Astrocyte of the spinal cord (primary cell): ENCODE measurements at places on chromosomes 1 and 21.

DNA sequence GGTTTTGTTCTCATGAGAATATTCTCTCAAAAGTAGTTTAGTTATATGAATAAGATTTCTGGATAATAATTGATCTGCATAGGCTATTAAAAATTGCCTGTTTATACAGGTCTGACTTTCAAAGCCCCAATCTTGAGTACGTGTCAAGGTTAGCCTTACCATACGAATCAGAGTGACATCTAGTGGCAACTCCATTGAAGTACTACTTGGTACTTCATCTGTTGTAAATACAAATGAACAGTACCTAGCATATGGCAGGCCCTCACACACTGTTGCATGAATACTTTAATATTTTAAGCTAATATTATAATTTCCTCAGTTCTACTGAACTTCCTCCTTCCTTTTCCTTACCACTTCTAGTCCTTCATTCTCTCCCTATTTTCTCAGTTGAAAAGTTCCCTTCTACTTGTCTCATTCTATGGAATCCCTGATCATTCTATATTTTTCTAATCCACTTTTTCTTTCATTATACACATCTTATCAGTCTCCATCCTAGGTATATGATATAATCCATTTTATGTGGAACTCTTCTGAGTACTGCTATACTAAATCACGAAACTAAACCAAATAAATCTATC is 101.2 kb downstream of the AKT3 start:
- DNase-seq = peak; percentile 84

DNA sequence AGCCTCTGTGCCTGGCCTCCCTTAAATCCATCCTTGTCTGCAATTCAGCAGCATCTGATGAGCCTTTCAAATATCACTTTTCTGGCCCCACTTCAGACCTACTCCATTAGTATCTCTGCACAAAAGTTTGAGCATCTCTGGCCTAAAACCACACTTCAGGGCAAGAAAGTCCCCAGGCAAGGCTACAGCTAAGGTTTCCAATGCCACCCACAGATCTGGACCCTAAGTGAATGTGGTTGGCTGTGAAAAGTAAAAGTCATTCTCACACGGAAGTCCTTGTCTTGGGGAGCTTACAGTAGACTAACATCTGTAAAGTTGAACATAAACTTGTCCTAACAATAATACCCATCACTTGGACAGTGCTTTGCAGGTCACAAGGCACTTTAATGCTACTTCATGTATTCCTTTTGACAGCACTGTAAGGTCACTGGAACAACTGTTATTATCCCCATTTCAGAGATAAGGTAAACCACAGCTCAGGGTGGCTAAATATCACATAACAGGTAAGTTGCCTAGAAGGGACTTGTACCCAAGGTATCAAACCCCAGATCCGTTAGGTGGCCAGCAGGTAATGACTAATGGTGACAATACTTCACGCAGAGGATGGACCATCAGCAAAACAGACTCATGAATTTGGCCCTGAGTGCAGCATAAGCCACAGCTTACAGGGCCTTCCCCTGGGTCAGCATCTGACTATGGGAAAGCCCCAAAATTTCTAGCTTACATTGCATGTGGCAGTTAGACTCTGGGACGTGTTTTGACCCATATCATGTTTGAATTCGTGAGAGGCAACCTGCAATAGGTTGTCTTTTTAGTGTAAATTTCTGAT is 356.0 kb downstream of the HHAT start:
- DNase-seq = no peak

- DNase-seq = peak; percentile 72
Measured at GRCh38 chr21:17921579-17922530, 102.7 kb upstream of the C21orf91 start.

- no peak for DNase-seq
Measured at GRCh38 chr1:10710489-10710888, 86.0 kb downstream of the CASZ1 start.

DNA sequence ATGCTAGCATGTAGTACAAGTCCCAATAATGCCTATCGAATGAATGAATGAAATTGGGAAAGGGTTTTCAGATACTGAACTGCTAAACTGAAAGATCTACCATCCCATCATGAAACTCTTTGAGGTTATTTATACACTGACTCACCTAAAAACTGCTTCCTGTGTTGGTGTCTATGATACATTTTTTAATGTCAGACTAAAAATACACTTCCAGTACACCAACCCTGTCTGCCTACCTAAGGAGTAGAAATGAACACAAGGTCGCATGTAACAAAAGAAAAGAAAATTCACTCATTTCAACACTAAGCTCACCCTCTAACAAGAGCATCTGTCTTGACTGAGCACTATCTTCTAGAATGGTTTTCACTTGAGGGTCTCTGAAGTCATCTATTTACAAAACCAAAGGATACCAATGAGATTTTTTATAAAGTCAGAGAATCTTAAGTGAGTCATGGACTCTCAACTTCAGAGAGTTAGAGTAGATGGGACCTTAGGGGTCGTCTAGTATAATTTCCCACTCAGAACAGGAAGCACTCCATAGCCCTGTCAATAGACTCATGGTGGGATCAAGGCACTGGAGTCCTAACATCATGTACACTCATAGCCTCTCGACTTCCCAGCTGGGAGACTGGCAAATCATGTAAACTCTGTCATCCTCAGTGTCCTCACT is 53.4 kb downstream of the WLS start:
- DNase-seq = peak; percentile 80

- DNase-seq = no peak
Measured at GRCh38 chr1:157849229-157849875, 7.7 kb upstream of the CD5L start.

- DNase-seq = no peak
Measured at GRCh38 chr1:47713333-47713953, 275.6 kb downstream of the FOXD2 start.

DNA sequence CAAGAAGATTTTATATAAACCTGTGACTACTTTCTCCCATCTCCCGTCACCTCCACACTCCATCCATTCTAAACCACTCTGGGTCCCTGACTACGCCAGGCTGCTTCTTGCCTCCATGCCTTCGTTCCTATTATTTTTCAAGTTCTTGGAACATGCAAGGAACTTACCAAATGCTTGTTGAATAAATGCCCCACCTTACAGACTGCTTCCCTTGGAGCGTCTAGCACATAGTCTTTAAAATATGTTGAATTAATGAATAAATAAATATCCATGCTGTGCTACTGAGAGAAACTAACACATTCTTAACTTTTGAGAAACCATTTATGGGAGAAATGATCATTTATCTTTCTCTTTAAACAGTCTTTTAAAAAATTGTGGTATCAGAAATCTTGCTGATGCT is 27.6 kb downstream of the VTCN1 start:
- DNase-seq = no peak

GRCh38 chr1:10400013-10400412 is 1.1 kb downstream of the PGD start:
- DNase-seq = no peak

GRCh38 chr1:204405988-204406387 is 5.6 kb downstream of the PPP1R15B start:
- DNase-seq = no peak

- DNase-seq = no peak
Measured at GRCh38 chr1:62178372-62178771, 16.3 kb upstream of the L1TD1 start.

DNA sequence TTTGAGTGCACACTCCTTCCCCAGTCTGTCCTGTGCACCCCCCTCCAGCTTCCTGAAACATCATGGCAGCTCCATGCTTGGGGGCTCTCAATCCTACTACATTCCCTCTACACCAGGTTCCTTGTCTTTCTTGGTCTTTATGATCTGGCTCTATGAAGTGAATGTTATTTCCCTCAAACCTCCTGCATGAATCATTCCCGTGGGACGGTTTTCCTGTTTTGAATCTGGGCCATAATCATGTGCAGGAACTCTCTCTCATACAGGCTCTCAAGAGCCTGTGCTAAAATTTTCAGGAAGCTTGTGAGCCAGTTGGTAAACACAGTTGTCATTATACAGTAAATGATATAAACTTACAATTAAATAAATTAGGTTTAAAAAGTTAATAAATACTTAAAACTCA is 89.8 kb upstream of the KCNE2 start:
- peak; percentile 1 for DNase-seq

- peak; percentile 18 for DNase-seq
Measured at GRCh38 chr1:221458447-221459156, 283.3 kb downstream of the DUSP10 start.

GRCh38 chr1:225548140-225548857 is 104.6 kb downstream of the ENAH start:
- no peak for DNase-seq

DNA sequence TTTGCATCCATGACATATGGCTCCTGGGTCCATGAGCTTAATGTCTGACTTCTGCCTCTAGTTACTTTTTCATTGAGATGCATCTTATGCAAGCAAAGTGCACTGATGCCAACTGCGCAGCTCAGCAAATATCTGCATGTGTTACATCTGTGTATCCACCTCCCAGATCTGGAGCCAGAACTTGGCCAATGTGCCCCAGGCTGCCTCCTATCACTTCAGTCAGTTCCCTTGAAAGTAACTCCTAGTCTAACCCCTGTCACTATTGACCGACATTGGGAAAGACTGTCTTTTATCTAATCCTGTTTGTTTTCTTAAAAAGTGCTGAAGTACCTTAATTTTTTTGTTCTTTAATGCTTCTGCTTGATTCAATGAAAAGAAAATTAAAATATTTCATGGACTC is 19.3 kb upstream of the UBL4B start:
- no peak for DNase-seq

DNA sequence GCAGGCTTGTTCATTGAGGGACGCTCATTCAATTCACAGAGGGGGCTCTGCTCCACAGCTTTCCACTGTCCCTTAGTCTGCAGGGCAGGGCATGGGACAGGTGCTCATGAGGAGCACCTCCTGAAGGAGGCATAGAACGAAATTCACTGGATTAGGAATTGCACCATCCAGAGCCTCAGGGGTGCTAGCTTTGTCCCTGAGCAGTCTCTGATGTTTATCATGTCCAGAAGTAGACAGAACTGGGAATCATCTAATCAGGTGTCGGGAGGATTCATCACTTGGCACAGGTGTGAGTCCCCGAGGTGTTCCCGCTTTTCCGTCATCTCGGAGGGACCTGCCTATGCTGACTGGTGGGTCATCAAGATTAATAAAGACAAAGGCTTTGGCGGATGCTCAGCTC is 321.4 kb downstream of the AJAP1 start:
- DNase-seq = no peak

- DNase-seq = no peak
Measured at GRCh38 chr1:160062230-160062532, 7.8 kb downstream of the KCNJ10 start.

DNA sequence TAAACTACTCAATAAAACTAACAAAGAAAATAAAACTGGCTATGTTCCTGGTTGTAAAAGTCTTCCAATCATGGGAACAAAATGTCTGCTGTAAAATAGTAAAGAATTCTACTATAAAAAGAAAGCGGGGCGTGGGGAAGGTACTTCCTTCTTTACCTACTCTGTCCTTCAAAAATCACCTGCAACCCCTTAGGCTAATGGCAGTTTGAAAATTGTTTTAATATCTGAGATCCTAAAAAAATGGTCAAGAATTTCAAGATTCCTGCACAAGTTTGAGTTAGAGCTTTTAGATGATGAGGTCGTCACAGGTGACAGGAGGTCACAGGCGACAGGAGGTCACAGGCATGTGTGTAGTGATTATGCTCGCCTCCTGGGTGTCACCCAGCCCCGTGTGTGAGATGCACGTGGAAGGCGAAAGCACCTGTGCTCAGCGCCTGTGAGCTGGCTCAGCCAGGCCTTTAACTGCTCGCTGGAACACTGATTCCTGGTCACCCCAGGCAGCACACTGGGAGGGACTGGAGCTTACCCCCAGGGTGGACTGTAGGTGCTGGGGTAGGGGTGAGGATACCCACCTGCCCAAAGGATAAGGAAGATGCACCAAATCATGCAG is 18.6 kb upstream of the TMPRSS2 start:
- no peak for DNase-seq

- DNase-seq = no peak
Measured at GRCh38 chr1:161494091-161494735, 11.0 kb upstream of the FCGR2A start.

DNA sequence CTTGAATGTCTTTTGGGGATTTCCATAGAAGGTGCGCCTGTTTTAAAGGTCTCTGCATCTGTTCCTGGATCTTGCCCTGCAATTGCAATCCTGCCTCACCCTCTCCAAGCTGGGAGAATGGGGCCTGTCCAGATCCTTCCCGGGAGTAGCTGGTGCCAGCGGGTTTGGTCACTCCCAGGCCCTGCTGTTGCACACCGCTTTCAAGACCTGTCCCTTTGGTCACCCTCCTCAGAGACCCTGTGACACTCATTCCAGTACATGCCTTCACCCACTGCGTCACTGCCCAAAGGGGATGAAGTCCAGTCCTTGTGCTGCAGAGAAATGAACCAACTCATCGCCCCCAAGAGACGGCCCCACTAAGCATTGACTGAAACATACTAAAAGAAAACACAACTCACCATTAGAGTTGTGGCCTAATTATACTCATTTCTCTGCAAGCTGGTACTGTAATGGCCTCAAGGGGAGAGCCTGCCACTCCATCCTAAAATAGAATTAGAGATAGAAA is 1.9 kb upstream of the IRF2BP2 start:
- DNase-seq = no peak

GRCh38 chr21:29715089-29715488 is 224.7 kb downstream of the GRIK1 start:
- no peak for DNase-seq

DNA sequence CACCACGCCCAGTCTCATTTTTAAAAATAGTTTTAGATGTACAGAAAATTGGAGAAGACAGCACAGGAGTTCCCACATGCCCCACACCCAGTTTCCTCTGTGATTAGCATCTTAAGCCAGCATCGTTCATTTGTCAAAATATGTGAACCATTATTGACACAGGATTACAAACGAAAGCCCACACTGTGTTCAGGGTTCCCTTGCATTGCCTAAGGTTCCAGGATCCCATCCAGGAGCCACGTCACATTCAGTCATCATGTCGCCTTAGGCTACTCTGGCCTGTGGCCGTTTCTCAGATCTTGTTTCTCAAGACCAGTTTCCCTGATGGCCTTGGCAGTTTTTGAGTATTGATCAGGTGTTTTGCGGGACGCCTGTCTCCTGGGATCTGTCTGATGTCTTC is 34.7 kb upstream of the TNFRSF1B start:
- no peak for DNase-seq

- DNase-seq = no peak
Measured at GRCh38 chr1:165303386-165303785, 53.1 kb downstream of the LMX1A start.

- DNase-seq = no peak
Measured at GRCh38 chr1:50181027-50181663, 72.4 kb downstream of the ELAVL4 start.

DNA sequence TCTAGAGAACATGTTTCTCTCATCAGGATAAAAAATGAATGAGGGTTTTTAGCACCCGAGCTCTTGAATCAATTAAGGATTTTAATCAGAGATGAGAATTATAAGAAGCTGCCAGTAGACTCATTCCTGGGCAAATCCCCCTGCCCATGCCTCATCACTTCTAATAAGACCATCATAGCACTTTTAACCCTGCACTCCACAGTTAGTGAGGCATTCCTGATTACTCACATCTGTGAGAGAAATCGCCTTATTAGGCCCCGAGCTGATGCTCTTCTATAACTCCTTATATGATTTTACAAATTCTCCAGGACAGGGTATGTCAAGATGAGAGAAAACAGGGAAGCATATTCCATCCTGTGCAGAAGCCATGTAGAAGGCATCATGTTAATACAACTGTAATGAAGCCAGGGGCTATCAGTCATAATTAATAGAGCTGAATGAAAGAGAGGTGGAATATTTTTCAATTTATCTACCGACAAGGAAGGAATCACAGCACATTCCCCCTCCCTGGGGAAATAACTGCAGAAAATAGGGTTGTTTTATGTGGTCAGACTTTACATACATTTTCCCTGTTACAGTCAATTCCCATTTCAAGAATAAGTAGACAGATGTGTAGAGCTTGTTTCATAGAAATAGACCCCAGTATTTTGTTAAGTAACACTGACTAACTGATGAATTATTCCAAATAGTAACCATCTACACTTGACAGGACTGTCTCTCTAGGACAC is 272.7 kb downstream of the HHIPL2 start:
- DNase-seq = no peak
